Activated T-helper 2 cell treated with anti-CD3 and anti-CD28 coated beads, Interferon-gamma antibody, Interleukin-2, Interleukin-4, amounts not matched to agents 10 μg/mL and 5 μg/mL and 100 μg/mL, durations not matched to agents 14 hours and 24 hours and 36 hours (primary cell): ENCODE measurements at places on chromosomes 5 and 9. TPM values are rescaled to one million over a fixed set of nuclear protein-coding genes. Genes with fewer than 3 reads are reported as not detected.

DNA sequence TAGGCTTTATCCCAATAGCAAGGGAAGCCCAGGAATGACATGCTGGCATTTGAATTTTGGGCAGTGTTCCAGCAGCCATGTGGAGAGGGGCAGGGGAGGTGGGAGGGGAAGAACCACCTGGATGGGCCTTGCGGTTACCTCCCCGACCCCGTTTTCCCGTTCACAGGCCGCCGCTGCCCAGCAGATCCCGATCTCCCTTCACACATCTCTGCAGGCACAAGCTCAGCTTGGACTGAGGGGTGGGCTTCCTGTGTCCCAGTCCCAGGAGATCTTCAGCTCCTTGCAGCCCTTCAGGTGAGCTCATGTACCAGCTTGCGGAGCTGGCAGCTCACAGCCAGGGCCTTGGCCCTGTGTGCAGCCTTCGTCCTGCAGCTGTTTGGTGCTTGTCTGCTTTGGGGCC is 15.7 kb upstream of the POMT1 start:
- H3K27me3 ChIP-seq, result no peaks in the 10 kb centered on the region
- DNase-seq, result no peak
- no peaks in the 10 kb centered on the region for H3K4me1 ChIP-seq

DNA sequence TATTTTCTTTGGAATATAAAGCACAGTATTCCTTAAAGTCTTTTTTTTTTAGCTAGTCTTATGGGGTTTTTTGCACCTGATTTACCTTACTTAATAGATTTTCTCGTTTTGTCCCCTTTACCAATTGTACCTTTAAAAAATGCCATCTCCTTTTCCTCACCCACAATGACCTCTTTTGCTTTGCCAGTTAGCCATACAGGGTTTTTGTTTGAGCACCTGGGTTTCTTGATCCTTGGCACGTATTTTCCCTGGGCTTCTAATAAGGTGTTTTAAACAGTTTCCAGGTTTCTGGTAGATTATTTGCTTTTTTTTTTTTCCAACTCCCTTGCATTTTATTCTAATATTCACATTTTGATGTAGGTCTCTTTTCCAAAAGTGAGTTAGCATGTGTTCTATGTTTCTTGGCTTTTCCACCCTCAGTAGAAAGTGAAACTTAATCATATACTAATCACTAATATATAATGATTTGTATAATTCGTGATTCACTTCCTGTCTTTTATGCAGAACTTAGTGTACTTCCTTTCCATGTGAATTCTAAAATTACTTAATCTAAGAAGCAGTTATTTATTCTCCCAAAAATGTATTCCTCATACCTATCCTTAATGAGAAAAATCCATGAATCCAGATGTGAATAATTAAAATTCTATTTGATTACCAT is 673.9 kb upstream of the RGMB start:
- no peak overlapping the region for H3K4me3 ChIP-seq
- DNase-seq, result no peak
- no peaks in the 10 kb centered on the region for H3K4me1 ChIP-seq
- no peak overlapping the region for H3K27ac ChIP-seq
- H3K36me3 ChIP-seq, result no peaks in the 10 kb centered on the region

- no peak overlapping the region for H3K27ac ChIP-seq
- no peaks in the 10 kb centered on the region for H3K36me3 ChIP-seq
- DNase-seq, result no peak
- H3K4me1 ChIP-seq, result peaks cover 2% of the 10 kb centered on the region
- H3K4me3 ChIP-seq, result no peak overlapping the region
These were observed 28.4 kb downstream of the GLRX start for GRCh38 chr5:95794070-95794516.

DNA sequence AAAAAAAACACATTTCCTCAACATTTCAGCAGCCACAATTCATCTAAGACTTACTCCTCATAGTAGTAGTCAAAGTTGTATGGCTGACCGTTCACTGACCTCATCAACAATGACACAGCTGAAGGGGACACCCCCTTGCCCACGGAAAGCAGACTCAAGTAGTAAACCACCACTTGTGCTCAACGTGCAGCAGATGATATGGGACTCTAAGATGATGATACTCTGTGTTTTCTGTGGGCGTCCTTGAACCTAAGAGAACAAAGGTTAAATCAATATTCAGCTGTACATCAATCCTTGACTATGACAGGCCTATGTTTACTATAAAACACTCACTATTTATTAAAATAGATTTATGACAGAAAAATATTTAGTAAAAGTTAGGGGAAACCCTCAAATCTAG is 71.6 kb downstream of the SETX start:
- no peak overlapping the region for H3K4me3 ChIP-seq
- peaks cover 78% of the 10 kb centered on the region for H3K36me3 ChIP-seq

DNA sequence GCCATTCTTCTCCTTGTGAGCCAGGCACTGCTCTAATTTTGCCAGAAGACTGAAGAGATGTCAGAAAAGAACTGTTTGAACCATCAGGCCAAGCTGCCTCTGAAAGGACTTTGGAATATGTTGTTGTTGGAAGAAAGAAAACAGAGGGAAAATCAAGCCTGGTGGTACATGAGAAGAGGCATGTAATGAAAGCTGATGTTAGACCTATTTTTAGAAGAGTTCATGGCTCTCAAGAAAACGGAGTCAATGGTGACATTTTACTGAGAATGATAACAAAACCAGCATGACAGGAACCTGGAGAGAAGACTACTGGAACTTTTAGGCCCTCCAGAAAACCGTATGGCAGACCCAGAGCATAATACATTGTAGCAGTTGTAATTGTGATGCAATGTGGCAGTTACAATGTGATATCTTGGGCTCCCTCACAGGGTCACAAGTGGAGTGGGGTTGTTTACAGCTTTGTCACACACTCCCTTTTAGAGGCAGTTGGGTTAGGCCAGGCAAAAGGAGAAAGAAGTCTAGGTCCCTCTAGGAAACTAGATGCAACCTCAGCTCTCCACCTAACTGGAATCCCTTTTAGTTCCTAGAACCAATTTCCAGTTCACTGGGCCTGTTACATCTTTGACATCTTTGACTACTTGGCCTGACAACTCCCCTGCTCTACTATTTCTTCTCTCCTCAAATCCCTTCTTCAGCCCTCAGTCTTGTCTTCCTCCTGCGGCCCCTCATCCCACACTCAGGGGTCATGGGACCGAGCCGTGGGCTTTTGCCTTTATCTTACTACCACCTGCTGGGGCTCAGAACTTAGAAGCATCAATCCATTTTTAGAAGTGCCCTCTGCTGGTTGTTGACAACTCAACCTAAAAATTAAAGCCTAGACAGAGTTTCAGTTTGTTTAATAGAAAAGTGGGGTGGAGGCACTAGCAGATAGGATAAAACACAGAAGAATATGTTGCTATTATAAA is 61.2 kb upstream of the JAK2 start:
- H3K27me3 ChIP-seq, result no peaks in the 10 kb centered on the region
- H3K27ac ChIP-seq, result peak overlapping the region; percentile 83
- no peak overlapping the region for H3K4me3 ChIP-seq
- H3K4me1 ChIP-seq, result peaks cover 48% of the 10 kb centered on the region

ZDHHC11B gene
- total RNA-seq, result 0.07 and 0.18 TPM in 2 replicates

KIF4B gene
- 0.07 TPM in 1 of 2 replicates, not detected in the other for total RNA-seq

IFNK gene
- not detected in 2 replicates for total RNA-seq
